Esophagus squamous epithelium (tissue), 5 donors: ENCODE measurements at places on chromosomes 1 and 21.
A peak's percentile ranks its signal among the peaks of the same experiment; 100 is the strongest.

DNA sequence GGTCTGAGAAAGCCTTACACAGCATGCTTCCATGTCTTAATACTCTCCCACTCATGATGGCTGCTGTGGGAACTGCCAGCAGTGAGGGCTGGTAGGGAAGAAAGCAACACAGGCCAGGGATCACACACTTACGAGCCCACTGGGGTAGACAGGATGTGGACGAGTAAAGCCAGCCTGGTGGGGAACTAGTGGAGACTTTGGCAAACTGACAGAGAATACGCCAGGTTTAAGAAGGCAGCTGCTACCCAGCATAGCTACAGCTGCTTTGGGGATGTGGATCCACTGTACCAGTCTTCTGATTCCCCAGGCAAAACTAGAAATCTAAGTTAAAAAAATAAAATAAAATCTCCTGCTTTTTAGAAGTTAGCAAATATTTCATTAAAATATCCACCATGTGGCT is 664.0 kb downstream of the SMYD3 start:
- H3K27me3 ChIP-seq: no peaks in the 10 kb centered on the region
- no peak for DNase-seq
- H3K4me3 ChIP-seq: no peak overlapping the region
- H3K27ac ChIP-seq: no peak overlapping the region
- no peaks in the 10 kb centered on the region for H3K4me1 ChIP-seq
- H3K36me3 ChIP-seq: no peaks in the 10 kb centered on the region

DNA sequence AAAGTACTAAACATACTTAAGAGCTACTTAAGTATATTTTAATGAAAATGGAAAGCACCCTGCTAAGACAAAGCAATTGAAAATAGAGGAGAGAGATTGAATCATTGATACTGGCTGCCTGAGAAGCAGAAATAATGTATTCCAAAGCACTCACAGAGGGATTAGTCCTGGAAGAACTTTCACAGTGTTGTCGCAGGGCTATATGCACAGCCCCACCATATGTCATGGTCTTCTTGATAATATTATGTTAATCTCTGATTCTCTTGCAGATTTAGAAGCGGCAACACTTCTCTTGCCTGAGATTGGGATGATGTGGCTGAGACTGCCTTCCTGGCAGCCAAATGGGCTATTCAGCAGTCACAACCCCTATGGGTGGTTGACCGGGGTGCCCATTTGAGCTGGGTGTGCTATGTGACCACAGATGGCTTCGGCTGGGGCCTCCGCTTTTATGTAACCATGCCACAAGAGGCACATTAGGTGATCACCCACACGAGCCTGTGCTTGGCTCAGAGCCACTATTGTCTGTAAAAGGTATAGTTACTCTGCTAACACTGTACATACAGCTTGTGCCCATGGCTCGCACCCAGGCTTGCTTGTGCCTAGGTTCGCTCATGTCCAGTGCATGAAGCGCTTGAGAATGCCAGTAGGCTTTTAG is 152.2 kb upstream of the SGIP1 start:
- no peaks in the 10 kb centered on the region for H3K27me3 ChIP-seq
- H3K4me1 ChIP-seq: no peaks in the 10 kb centered on the region
- H3K27ac ChIP-seq: no peak overlapping the region
- H3K4me3 ChIP-seq: no peak overlapping the region
- DNase-seq: no peak

GRCh38 chr1:231422798-231423309 is 767 bp upstream of the EGLN1 start:
- no peaks in the 10 kb centered on the region for H3K36me3 ChIP-seq
- H3K27ac ChIP-seq: peak overlapping the region; percentile 88
- H3K27me3 ChIP-seq: no peaks in the 10 kb centered on the region
- H3K4me3 ChIP-seq: peak overlapping the region; percentile 65

DNA sequence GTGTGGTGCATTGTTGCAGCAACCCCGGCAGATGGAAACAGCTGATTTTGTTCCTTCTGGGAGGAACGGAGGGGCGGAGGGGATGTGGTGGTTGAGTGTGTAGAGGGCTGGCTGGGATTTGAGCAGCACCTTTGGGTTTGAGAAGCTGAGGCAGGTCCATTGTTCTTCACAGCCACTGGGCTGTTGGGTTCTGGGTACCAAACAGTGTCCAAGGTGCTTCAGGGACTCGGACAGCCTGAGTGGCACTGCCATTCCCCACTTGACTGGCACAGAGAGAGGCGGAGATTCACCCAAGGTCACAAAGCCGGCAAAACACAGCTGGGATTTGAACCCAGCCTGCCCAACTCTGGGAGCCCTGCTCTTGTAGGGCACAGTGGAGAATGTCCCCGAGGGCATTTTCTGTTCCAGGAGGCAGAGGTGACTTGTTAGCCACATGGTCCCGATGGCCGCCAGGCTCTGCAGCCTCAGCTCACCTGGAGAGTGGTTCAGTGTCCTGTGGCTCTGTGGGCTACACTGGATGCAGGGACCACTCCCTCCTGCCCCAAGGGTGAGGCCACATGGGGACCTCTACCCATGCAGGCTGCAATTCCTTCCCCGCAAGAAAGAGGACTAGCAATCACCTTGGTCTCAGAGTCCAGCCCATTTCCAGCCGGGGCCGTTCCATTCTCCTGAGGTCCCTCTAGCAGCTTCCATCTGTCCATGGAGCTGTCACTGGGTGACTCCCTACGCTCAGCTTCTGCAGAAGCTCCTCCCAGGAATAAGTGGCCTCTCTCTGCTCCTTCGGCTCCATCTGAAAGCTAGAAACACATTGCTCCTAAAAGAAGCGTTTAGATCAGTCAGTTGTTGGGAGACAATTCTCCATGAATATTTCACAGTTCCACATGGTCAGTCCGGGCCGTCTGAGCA is 31.2 kb upstream of the C1orf174 start:
- no peak overlapping the region for H3K27ac ChIP-seq
- H3K4me1 ChIP-seq: no peaks in the 10 kb centered on the region
- no peak for DNase-seq
- H3K36me3 ChIP-seq: no peaks in the 10 kb centered on the region

DNA sequence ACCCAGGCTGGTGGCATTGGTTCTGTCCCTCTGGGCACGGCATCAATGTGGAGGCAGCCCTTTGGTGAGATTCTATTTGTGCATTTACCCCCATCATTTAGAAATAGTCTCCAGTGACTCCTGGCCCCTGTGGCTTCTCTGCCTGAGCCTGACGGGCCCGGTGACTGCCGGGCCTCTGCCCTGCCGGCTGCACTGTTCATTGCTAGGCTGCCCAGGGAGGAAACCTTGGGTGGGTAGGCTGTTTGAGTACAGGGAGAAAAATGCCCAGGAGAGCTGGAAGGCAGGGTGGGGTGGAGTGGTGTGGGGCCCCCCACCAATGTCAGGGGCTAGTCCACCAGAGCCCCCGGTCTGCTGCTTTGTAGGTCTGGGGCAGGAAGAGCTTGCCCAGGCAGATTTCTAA is 23.4 kb upstream of the EDN2 start:
- H3K36me3 ChIP-seq: peaks cover 27% of the 10 kb centered on the region
- no peak overlapping the region for H3K4me3 ChIP-seq
- no peaks in the 10 kb centered on the region for H3K27me3 ChIP-seq
- H3K4me1 ChIP-seq: no peaks in the 10 kb centered on the region

DNA sequence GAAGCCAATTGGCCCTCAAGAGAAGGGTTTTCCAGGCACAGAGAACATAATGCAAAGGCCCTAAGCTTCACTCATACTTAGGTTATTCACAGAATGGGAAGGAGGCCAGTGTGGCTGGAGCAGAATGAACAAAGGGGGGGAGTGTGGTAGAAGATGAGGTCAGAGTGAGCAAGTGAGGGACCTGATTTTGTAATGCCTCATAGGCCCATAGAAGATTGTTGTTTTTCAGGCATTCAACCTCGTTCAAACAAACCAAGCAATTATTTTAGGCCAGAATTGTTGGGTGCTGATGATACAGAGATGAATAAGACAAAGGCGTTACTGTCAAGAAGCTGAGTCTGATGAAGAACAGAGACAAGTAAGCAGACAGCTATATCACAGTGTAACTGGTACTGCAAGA is 54.5 kb upstream of the RAP1A start:
- DNase-seq: no peak
- no peaks in the 10 kb centered on the region for H3K36me3 ChIP-seq
- H3K4me3 ChIP-seq: no peak overlapping the region
- H3K27me3 ChIP-seq: no peaks in the 10 kb centered on the region
- H3K4me1 ChIP-seq: no peaks in the 10 kb centered on the region
